Caki2 (cell line): ENCODE measurements at places on chromosomes 7 and 10.

DNA sequence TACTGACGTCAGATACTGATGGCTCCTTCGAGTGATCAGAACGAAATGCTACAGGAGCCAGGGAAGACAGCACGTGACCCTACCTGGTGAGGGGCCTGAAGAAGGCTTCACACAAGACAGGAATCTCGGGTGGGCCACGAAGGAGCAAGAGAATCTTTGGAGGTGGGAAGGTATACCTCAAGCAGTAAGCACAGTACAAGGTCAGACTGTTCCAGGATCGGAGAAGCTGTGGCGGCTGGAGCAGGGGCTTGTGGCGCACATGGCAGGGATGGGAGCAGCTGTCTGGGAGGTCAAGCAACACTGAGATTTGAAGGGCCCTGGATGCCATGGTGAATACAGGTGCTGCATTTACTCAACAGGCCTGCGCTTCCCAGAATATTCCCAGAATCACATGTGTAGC, 45.4 kb downstream of the C10orf143 start:
- no peak for DNase-seq

GRCh38 chr7:44211126-44211675, 10.4 kb downstream of the YKT6 start:
- DNase-seq: no peak

DNA sequence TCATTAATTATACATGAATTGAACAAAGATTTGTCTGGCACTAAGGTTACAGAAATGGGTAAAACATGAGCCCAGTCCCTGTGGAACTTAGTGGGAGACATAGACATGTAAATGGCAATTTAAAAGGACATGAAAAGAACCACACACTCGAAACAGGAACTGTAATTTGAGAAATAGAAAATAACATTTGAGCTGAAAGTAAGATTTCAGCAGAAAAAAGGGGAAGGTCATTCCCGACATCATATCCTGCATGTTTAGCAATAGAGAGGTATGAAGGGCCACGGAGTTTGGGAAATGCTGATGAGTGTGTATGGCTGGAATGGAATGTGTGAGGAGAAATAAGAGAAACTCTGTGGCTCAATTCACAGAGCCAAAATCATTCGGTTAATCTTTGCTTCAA, 175.4 kb upstream of the AHR start:
- no peak for DNase-seq

DNA sequence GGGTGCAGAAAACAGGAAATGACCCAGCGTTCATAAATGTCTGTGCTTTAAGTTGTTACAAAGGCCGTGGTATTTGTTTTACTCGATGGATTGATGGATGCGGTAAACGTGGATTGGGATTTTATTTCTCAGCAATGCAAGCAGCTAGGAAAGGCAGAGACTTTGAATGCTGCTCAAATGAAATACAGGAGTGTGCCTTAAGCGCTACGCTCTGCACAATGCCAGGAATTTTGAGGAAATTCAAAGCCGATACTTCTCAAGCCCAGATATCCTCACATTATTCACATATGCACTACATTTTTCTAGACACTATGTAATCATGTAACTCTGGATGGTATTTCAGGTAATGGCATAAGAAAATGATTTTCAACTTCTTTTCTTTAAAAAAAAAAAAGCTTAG, 514.3 kb upstream of the ADARB2 start:
- DNase-seq: no peak

DNA sequence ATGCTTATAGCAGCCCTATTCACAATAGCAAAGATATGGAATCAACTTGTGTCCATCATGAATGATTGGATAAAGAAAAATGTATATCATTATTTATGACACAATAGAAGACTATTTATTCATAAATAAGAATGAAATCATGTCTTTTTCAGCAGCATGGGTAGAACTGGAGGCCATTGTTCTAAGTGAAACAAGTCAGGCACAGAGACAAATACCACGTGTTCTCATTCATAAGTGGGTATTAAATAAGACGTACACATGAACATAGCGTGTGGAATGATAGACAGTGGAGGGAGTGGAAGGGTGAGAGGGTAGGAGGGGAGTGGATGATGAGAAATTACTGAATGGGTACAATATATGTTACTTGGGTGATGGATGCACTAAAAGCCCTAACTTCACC, 762.4 kb downstream of the REEP3 start:
- DNase-seq: no peak

DNA sequence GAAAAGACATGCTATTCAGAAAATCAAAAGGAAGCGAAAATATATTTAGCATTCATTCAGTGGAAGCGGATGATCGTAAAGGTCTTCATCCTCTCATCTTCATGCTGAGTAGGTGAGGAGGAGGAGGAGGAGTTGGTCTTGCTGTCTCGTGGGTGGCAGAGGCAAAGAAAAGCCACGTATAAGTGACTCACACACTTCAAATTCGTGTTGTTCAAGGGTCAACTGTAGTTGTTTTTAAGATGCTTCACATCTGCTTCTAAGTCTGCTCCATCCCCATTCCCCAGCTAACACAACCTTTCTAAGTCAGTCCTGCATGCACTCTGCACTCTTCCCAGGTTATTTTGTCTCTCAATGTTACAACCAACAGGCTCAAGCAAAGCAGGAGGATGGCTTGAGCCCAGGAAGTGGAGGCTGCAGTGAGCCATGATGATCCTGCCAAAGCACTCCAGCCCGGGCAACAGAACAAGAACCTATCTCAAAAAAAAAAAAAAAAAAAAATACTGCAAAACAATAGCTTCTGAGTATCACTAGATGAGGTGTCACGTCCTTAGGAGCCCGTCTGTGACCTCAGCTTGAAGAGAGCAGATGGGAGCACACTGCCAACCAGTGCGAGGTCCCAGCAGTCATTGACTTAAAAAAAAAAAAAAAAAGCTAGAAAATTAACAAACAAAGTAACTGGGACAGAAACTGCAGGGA, 70.5 kb downstream of the SFMBT2 start:
- DNase-seq: no peak

- no peak for DNase-seq
Observed at GRCh38 chr7:77727527-77727926, 31.3 kb downstream of the RSBN1L start.

GRCh38 chr7:88185650-88186049, 34.2 kb downstream of the SRI start:
- DNase-seq: no peak

GRCh38 chr10:7417103-7417623, 6.3 kb upstream of the SFMBT2 start:
- DNase-seq: peak; percentile 38
